ENCODE measurements at places on chromosomes 4 and X. TPM values are rescaled to one million over a fixed set of nuclear protein-coding genes. Genes with fewer than 3 reads are reported as not detected.

- H3K27me3 ChIP-seq: no peaks in the 10 kb centered on the region
- H3K27ac ChIP-seq: no peak overlapping the region
- no peaks in the 10 kb centered on the region for H3K4me1 ChIP-seq
- DNase-seq: no peak
- H3K36me3 ChIP-seq: no peaks in the 10 kb centered on the region
Measured at GRCh38 chr4:176043838-176044588, 21.6 kb upstream of the WDR17 start.

DNA sequence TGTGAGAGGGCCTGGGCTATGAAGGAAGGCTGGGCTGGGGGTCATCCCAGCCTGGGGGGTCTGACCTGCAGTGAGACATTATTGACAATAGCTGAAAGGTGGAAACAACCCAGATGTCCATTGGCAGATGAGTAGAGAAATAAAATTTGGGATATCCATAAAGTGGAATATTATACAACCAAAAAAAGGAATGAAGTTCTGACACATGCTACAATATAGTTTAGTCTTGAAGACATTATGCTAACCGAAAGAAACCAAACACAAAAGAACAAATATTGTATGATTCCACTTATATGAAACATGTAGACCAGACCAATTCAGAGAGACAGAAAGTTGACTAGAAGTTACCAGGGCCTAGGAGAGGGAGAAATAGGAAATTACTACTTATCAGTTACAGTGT is 44.7 kb downstream of the RTL5 start:
- no peak overlapping the region for H3K27ac ChIP-seq
- H3K27me3 ChIP-seq: no peaks in the 10 kb centered on the region
- H3K4me3 ChIP-seq: no peak overlapping the region

Gene TMA16
- 10.4 TPM for total RNA-seq

Gene FAM149A
- 1.1 TPM for total RNA-seq

Gene SPOCK3
- total RNA-seq: not detected
